Activated CD4-positive, alpha-beta T cell treated with anti-CD3 and anti-CD28 coated beads, Interleukin-2, Interleukin-4, amounts not matched to agents 100 ng/mL and 50 ng/mL, durations not matched to agents 16 hours and 8 hours (primary cell): ENCODE measurements at places on chromosomes 3 and 15.

DNA sequence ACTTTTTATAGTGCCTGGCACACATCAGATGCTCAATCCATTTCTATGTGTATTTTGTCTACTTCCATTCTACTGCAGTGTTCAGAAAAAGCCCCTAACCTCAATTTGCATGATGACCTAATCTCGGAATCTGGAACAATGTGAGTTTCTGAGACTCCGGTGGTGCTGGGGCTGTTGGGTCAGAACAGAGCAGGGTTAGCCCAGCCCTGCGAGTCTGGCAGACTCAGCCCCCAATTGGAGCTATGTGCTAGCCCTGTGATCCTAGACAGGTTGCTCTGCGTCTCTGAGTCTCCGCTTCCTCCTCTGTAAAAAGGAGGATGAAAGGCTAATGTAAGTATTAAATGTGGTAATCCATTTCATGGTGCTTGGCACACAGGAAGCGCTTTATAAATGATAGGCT is 95.0 kb upstream of the ICE2 start:
- peak; percentile 80 for DNase-seq

GRCh38 chr15:96699871-96700401 is 369.4 kb downstream of the NR2F2 start:
- DNase-seq = no peak

DNA sequence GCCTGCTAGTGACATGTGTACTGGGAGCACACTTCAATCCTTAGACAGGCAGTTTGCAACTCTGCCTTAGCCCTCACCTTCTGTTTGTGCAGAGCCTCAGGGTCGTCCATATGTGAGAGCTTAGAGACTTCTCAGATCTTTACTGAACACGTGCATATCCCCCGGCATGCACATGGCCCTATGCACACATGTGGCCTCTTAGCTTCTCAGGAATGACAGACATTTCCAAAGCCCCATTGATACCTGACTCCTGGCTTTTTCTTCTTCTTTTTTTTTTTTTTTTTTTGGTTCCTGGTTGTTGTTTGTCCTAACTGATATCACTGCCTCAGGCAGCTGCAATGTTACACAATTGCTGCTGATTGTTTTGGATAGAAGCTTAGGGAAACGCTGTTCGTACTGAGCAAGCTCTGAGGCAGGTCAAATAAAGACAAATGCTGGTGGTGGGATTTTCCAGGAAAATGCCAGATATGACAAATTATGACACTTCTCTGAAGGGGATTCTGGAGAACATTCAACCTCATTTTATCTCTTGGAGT is 107.2 kb upstream of the RGMA start:
- DNase-seq = no peak

- no peak for DNase-seq
Observed at GRCh38 chr3:79236496-79236895, 531.3 kb downstream of the ROBO1 start.

DNA sequence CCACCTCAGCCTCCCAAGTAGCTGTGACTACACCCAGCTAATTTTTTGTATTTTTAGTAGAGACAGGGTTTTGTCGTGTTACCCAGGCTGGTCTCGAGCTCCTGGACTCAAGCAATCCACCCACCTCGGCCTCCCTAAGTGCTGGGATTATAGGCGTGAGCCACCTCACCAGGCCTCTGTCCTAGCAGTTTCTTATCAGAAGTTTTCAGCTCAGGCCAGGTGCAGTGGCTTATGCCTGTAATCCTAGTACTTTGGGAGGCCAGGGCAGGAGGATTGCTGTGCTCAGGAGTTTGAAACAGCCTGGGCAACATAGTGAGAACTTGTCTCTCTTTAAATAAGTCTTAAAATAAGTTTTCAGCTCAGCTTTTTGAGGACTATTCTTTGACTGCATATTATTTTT is 48.4 kb downstream of the SGO1 start:
- no peak for DNase-seq

DNA sequence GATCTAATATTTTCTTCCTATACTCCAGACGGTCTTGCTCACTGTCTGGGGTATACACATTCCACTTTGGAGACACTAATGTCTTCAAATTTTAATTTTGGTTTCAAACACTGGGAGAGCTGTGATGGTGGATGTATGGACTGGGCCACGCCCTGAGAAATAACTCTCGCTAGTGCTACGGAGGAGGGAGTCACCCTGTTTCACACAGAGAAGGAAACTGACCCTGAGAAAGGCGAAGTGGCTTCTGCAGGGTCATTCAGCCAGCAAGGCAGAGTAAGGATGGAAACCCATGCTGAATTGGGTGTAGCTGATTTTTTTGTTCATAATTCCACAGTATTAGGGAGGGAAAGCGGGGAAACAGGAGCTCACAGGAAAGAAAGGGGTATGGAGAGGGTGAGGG is 8.6 kb upstream of the SKIC8 start:
- DNase-seq = no peak

DNA sequence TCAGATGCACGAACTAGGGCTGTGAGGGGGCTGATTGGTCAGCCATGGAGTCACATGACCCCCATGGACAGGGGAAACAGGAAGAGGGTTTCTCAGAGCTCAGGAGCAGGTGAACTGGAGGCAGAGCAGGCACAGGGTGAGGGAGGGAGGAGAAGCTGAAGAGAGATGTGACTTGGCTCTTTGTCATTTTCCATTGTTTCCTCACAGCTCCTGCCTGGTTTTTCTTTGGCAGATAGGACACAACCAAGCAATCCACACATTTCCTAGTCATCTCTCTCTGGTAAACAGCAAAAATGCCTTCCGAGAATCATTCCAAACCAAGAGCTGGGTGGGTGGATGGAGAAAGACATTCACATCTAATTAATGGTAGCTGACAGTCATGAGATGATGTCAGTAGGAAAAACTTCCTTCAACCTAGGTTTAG is 43.4 kb upstream of the LMCD1 start:
- DNase-seq = no peak

DNA sequence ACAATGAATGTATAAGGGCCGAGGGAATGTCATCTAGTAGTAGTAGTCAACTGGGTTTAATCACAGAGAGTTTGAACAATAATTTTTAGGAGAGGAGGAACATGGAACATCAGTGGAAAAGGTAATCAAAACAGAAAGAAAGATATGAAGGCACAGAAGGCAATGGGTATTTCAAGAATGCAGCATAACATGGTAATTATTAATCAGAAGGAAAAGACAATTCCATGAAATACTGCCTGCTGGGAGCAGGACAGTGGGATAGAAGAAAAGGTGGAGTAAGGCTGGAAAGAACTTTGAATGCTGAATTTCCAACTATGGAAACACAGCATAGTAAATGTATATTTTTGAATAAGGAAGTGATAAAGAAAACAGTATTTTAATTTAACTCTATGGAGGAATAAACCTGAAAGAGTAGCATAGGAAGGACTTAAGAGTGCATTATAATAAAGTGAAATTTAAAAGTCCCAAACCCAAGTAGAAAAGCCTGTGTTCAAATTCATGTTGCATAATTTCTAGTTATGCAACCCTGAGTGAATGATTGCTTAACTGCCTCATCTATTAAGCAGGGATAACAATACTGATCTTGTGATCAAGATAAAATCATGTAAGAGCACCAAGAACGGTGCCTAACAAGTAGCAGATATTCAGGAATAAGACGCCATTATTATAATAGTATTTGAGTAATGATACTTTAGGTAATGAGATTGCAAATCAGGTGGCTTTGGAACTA is 357.7 kb downstream of the TBC1D5 start:
- no peak for DNase-seq

- DNase-seq = no peak
Observed at GRCh38 chr15:49927189-49927861, 191.7 kb downstream of the ATP8B4 start.

- no peak for DNase-seq
Observed at GRCh38 chr3:88810455-88810854, 297.0 kb upstream of the EPHA3 start.

- no peak for DNase-seq
Observed at GRCh38 chr15:29890336-29891095, 68.2 kb upstream of the TJP1 start.

DNA sequence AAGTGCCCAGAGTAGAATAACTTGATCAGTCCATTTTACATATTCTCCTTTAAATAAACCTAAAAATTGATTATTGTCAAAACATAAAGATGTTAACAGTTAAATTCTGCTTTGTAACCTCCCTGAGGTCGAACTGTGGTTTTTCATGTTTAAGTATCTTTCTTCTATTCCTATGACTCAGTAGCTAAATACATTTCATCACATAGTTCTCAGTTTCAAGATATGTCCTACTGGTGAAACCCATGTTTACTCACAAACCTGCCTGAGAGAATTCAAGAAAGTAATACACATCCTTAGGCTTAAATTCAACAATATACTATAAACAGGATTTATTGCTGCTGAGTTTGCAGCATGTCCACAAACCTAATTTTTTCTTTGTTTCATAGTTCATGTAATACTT is 692.9 kb downstream of the ZPLD1 start:
- peak; percentile 29 for DNase-seq

GRCh38 chr3:125177746-125178145 is 34.8 kb downstream of the SLC12A8 start:
- no peak for DNase-seq

DNA sequence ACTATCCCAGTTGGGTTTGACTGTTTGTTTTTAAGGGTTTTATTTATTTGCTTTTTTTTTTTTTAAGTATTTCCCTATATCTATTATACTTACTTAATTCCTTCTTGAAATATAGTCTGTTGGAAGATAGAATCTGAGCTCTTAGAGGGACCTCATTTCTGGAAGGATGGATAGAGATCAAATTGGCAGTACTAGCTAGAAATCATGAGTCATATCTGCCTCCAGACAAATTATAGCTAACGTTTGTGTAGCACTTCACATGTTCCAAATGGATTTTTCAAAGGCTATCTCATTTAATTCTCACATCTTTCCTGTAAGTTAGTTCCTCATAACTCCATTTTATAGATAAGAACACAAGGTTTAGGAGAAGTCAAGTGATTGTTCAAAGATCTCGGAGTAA is 384.7 kb downstream of the ZIC1 start:
- DNase-seq = no peak

GRCh38 chr3:13537909-13538296 is 11.0 kb upstream of the FBLN2 start:
- DNase-seq = no peak

DNA sequence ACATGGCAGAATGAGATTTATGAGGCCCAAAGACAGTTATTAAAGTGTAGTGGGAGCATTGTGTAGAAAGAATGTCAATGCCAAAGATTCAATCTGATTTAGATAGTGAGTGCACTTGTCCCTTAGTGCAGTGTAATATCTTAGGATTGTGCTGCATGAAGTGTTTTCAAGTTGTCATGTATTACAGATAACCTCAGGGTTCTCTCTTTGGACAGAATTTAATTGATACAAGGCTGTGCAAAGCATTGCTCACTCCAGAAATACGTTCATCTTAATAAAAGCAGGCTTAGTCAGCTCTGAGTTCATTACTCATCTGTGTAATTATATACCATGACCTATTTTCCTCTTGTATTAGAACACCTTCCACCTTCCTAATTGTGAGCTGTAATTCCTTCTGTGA is 16.0 kb upstream of the GPR171 start:
- no peak for DNase-seq

GRCh38 chr3:196179380-196180308 is 31.6 kb downstream of the ZDHHC19 start:
- peak; percentile 96 for DNase-seq

- no peak for DNase-seq
Observed at GRCh38 chr3:66279168-66279567, 58.4 kb downstream of the SLC25A26 start.

DNA sequence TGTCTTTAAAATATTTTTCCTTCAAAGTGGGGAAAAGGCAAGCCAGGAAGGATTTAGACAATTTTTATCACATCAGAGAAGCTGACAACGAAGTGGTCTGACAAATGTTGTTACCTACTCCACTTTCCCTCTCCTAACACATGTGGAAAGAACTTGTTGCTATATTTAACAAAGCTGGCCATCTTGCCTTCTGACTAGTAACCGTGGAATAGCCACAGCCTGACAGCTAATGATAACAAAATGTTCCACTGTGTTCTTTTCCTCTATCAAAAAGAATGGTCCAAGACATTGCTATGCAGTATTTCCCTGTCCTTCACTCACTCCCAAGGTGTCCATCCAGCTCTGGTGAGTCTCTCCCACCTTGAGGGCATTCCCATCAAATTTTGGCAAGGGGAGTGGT is 481.4 kb upstream of the THBS1 start:
- DNase-seq = no peak

- no peak for DNase-seq
Observed at GRCh38 chr15:77481670-77482069, 61.0 kb downstream of the HMG20A start.

DNA sequence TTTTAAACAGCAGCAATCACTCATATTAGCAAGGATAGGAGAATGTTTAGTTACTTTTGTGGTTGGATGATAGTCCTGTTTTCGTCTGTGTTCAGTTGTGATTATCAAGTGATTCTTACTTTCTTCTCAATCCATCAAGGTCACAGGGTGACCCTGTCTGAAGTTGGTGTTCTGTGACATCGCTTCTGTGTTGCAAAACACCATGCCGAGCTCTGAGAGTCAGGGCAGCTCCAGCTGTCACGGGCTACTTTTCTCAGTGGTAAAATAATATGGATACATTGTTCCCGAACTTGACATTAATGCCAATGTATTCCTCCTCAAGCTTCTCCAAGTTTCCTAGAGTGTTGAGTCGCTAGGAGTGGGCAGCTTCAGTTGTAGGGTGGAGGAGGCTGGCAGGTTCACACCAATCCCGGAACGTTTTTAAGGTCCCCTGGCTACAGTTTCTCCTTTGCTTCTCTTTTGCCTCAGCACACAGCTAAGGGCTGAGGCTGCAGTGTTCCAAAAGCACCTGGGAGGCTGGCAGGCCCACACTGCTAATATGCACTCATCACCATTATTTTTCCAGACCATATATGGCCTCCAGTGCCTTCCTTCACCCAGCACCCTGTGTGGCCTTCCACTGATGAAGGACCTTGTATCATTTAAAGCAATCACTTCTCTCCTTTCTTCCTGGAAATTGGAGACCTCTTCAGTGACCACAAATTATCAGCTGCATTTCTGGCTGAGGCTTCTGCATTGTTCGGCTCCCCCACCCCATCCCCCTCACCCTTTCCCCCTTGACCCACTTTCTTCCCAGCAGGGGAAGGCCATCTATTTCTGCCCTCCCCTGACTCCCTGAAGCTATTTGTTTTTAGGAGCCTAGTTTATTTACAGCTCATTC is 25.8 kb downstream of the COLQ start:
- DNase-seq = no peak

- DNase-seq = no peak
Observed at GRCh38 chr3:131110087-131110486, 83.4 kb downstream of the NEK11 start.

- DNase-seq = no peak
Observed at GRCh38 chr3:70811880-70812279, 499.4 kb upstream of the MDFIC2 start.

GRCh38 chr3:89326997-89327396 is 219.6 kb downstream of the EPHA3 start:
- no peak for DNase-seq
